ENCODE measurements at places on chromosomes 3 and 15.

DNA sequence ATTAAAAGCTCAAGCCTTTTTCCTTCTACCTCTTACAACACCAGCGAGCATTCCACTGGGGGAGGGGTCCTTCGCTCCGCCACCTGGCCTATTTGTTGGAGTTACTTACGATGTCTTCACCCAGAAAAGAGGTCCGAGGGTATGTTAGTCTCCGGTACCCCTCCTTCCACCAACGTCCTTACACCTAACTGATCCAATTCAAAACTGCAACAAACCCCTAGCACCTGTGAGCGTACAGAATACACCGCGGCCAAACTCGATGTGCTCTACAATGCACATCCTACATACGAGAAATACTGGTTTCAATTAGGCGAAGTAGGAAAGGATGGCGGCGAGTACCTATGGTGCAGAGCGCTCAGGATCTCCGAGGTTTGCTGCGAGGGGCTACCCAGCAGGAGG, 944 bp downstream of the SLITRK3 start:
- no peak for DNase-seq

DNA sequence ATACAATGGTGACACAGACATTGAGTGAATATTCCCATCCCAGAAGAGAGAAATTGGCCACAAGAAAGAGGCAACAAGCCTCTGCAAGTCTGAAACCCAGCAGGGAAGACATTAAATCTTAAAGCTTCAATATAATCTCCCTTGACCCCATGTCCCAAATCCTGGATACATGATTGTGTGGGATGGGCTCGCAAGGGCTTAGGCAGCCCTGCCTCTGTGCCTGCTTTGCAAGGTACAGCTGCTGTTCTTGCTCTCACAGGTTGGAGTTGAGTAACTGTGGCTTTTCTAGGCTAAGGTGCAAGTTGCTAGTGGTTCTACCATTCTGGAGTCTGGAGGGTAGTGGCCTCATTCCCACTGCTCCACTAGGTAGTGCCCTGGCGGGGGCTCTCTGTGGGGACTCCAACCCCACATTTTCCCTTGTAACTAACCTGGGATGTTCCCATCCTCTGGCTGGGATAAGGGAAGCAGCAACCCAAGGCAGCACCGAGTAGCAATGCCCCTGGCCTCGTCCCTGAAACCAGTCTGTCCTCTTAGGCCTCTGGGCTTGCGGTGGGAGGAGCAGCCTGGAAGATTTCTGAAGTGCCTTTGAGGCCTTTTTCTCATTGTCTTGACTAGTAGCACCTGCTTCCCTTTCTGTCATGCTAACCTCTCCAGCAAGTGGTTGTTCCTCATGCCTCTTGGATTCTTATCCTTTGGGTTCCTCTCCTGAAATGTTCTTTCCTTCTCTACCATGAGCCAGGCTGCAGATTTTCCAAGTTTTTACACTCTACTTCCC, 90.0 kb downstream of the FAM174B start:
- no peak for DNase-seq

GRCh38 chr3:42459151-42459550, 43.3 kb upstream of the VIPR1 start:
- DNase-seq = no peak

DNA sequence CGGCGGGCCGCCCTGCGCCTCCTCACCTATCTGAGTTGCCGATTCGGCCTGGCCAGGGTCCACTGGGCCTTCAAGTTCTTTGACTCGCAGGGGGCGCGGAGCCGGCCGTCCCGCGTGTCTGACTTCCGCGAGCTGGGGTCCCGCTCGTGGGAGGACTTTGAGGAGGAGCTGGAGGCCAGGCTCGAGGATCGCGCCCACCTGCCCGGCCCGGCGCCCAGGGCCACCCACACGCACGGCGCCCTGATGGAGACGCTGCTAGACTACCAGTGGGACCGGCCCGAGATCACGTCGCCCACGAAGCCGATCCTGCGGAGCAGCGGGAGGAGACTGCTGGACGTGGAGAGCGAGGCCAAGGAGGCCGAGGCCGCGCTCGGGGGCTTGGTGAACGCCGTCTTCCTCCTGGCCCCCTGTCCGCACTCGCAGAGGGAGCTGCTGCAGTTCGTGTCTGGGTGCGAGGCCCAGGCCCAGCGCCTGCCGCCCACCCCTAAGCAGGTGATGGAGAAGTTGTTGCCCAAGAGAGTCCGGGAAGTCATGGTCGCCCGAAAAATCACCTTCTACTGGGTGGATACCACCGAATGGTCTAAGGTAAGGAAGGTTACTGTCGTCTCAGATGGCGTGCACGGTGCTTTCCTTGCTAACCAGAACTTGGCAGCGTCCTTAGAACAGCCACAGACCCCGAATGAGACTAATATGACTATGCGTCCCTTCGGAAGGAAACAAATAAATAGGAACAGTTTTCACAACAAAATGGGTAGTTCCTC, 567 bp downstream of the TICRR start:
- DNase-seq = peak; percentile 71

- peak; percentile 75 for DNase-seq
These were observed 422.7 kb upstream of the TPRG1 start for GRCh38 chr3:188749010-188749617.

- DNase-seq = no peak
These were observed 932 bp downstream of the PRR23C start for GRCh38 chr3:139043554-139044365.

GRCh38 chr15:76648732-76649444, 256.3 kb downstream of the SCAPER start:
- no peak for DNase-seq

DNA sequence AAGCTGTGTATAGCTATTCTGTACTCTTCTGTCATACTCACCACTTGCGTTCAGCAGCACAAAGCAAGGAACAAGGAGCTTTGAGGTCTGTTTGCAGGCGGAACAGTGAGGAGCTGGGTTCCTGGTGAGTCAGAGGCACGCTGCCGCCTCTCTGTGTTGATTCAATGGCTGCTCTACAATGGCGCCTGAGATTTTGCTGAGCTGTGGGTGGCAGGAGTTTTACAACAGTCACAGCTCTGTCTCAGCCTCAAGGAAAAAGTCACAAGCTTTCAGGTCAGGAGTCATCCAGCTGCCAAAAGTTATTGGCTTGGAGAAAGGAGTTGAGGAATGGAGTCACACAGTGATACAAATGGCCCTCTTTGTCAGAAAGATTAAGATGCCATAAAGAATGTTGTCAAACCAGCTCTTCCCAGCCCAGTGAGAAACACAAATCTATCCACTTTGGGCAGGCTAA, 98.1 kb downstream of the SSR3 start:
- no peak for DNase-seq

DNA sequence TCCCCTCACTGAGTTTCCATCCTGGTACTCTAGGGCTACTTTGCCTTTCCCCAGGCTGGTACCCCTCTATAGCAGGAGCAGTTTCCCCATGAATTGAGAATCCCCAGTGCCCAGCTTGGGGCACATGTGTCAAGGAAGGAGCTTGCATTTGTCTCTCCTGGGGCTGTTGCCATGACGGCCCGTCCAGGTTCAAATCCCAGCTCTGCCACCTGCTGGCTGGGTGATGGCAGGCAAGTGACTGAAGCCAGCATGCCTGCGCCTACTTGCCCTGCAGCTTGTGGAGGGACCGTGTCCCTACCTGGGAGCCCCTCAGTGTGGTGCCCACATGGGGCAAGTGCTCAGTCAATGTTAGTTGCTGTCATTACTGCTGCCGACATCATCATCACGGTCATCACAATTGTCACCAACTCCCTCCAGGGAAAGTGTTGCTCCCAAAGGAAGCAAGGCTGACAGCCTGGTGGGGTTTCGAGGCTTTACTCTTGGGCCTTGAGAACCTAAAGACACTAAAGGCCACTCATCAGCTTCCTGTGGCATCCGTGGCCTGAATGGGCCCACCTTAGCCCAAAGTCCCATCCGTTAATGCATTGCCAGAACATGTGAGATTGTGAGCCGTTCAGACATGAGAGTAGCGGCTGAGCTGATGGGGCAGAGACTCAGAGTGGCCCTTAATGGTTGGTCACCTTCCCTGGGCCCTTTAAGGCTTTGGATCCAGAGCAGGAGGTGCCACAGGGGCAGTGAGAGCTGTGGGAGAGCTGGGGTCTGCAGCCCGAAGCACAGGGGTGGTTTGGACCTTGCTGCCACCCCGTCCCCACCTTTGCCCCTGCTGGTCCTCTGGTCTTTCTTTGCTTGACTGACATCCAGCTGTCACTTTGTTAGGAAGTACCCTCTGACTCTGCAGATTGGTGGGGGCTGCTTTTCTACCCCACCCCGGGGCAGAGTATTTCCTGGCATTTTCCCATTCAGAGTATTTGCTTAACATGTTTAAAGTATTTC, 144.4 kb downstream of the DNAJB8 start:
- peak; percentile 79 for DNase-seq

GRCh38 chr3:78613421-78613879, 1154.3 kb downstream of the ROBO1 start:
- no peak for DNase-seq

DNA sequence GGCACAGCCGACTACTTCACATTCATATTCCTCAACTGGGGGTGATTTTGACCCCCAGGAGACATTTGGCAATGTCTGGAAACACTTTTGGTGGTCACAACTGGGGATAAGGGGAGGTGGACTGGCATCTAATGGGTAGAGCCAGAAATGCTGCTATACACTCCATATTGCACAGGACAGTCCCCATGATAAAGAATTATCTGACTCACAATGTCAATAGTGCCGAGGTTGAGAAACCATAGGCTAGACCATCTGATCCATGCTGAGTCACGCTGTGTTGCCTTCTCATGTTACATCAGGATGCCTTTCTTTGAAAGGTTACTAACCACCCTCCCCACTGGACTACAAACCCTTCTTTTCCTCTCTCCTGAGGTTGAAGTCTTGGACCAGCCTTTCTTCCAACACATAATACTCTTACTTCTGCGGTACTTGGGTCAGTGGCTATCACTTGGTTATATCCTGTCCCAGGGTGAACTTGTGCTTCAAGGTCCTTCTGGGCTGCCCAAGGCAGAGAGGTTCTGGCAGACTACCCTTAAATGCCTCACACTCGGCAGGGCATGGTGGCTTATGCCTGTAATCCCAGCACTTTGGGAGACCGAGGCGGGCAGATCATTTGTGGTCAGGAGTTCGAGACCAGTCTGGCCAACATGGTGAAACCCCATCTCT, 68.8 kb downstream of the CTNNB1 start:
- no peak for DNase-seq

- DNase-seq = no peak
These were observed 235.9 kb upstream of the CNTN3 start for GRCh38 chr3:74850381-74850780.

- no peak for DNase-seq
These were observed 39.0 kb downstream of the MNS1 start for GRCh38 chr15:56425976-56426375.

GRCh38 chr3:71069797-71070196, 513.7 kb downstream of the FOXP1 start:
- peak; percentile 88 for DNase-seq

Measured in activated effector memory CD4-positive, alpha-beta T cell treated with anti-CD3 and anti-CD28 coated beads, Interleukin-2, amount 50 U/mL, for 16 hours (primary cell).